AG04450 (cell line): ENCODE measurements at places on chromosomes 16 and 17. TPM values are rescaled to one million over a fixed set of nuclear protein-coding genes. Genes with fewer than 3 reads are reported as not detected.

Gene TRIM72
- not detected in 2 replicates for polyA plus RNA-seq

DNA sequence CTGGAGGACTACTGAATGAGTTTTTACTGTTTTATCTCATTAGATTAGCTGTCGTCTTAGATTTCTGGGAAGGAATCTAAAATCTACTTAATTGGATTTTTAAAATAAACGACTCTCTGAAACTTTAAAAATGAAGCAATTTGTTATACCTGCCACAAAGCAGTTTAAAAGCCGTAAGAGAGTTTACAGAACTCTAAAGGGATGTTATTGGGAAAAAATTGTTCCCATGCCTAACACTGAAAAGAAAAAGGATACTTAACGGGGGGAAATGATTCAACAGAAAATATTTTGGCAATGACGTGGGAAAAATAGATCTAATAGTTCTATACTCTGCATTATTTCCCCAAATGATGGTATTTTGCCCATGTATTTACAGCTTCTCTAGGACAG lies 27.0 kb downstream of the ARHGAP17 start:
- DNase-seq, result no peak

DNA sequence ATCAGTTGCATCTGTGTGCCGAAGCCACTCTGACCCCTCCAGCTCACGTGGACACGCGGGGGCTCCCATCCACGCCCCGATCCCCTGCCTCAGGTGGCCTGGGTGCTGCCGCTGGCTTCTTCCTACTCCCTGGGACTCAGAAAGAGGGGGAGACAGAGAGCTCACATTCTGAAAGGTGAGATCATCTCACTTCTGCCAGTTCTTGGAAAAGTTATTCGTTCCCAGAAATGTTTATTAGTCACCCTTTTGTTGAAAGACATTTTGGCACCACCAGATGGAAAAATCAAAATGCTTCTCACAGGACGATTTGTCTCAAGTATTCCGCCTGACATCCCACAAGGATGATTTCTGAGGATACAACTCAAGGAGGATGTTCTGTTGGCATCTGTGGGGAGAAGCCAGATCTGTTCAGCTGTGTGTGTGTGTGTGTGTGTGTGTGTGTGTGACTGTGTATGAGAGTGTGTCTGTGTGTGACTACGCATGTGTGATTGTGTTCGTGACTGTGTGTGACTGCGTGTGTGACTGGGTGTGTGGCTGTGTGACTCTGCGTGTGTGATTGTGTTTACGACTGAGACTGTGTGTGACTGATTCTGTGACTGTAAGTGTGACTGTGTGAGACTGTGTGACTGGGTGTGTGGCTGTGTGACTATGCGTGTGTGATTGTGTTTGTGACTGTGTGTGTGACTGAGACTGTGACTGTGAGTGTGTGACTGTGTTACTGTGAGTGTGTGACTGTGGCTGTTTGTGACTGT lies 207.3 kb downstream of the NTN1 start:
- DNase-seq, result peak; percentile 26

DNA sequence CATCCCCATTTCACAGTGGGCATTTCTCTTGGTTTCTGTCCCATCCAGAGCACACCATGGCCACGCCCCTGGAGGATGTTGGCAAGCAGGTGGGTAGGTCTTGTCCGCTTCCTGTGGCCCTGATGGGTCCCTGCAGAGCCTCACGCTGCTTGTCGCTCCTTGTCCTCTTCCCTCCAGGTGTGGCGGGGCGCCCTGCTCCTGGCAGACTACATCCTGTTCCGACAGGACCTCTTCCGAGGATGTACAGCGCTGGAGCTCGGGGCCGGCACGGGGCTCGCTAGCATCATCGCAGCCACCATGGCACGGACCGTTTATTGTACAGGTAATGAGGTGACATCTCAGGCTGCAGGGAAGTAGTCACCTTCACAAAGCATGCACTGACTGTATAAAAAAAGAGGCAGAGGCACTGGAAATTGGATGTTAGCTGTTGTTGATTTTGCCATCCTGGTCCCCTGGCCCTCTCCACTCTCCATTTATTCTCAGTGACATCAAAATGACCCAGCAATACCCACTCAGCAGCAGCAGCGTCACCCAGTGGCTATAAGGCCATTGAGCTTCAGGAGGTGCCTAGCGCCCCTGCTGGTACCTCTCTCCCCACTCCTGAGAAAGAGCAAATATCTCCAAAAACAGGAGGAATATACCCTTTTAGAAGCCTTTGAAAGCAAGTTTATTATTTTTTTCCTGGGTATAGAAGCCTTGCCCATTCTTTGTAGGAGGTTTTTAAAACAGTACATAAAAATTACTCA lies 13.7 kb downstream of the METTL22 start:
- DNase-seq, result no peak

Gene IRX3
- polyA plus RNA-seq, result not detected in 2 replicates

Gene SHPK
- polyA plus RNA-seq, result 8.7 and 10.9 TPM in 2 replicates

GRCh38 chr16:46885960-46886763 lies 2.0 kb downstream of the GPT2 start:
- DNase-seq, result peak; percentile 26

Gene SLC22A31
- 0.25 TPM in 1 of 2 replicates, not detected in the other for polyA plus RNA-seq
